A549 treated with DMSO at 1 μM for 4 hours (cell line): ENCODE measurements at places on chromosomes 6 and 20. TPM values are rescaled to one million over a fixed set of nuclear protein-coding genes. Genes with fewer than 3 reads are reported as not detected.

SMOC2 gene
- not detected in 5 replicates for total RNA-seq

C6orf15 gene
- total RNA-seq = not detected in 5 replicates

CUL7 gene
- 7.3 to 8.5 TPM (median 7.6 TPM) in 5 replicates for total RNA-seq

UNC5CL gene
- total RNA-seq = 0.28 to 0.38 TPM (median 0.33 TPM) in 5 replicates

SAMD5 gene
- total RNA-seq = 0.69 to 1.1 TPM (median 0.79 TPM) in 5 replicates

GTSF1L gene
- total RNA-seq = not detected in 5 replicates

LAMA5 gene
- total RNA-seq = 250 to 425 TPM (median 380 TPM) in 5 replicates

SS18L1 gene
- total RNA-seq = 8.1 to 10.6 TPM (median 9.4 TPM) in 5 replicates

SHLD1 gene
- 6.7 to 8.1 TPM (median 7.7 TPM) in 5 replicates for total RNA-seq

ZFP57 gene
- total RNA-seq = not detected in 5 replicates

LRRN4 gene
- total RNA-seq = 0.02 TPM in 1 of 5 replicates, not detected in the others

GRIK2 gene
- total RNA-seq = 0.24 to 0.36 TPM (median 0.32 TPM) in 5 replicates

BMP2 gene
- 0.35 to 0.91 TPM (median 0.64 TPM) in 5 replicates for total RNA-seq

MDN1 gene
- total RNA-seq = 11.8 to 16.5 TPM (median 14.2 TPM) in 5 replicates

STX11 gene
- 2.2 to 2.5 TPM (median 2.4 TPM) in 5 replicates for total RNA-seq

SH3BGRL2 gene
- 0.25 to 0.39 TPM (median 0.29 TPM) in 5 replicates for total RNA-seq

PI16 gene
- not detected in 5 replicates for total RNA-seq

ZNF831 gene
- total RNA-seq = not detected in 5 replicates

TTBK1 gene
- total RNA-seq = 0.03 to 0.09 TPM (median 0.06 TPM) in 4 of 5 replicates, not detected in the other

RIPPLY2 gene
- total RNA-seq = 0.28 to 1.3 TPM (median 0.41 TPM) in 5 replicates

GRM1 gene
- total RNA-seq = 0.02 to 0.04 TPM (median 0.03 TPM) in 4 of 5 replicates, not detected in the other

TUBB2A gene
- 72.7 to 86.8 TPM (median 76.4 TPM) in 5 replicates for total RNA-seq

MYH7B gene
- total RNA-seq = 0.08 to 0.17 TPM (median 0.13 TPM) in 4 of 5 replicates, not detected in the other

NRSN1 gene
- not detected in 5 replicates for total RNA-seq

ECT2L gene
- total RNA-seq = not detected in 5 replicates

FAM83B gene
- total RNA-seq = 0.06 to 0.16 TPM (median 0.08 TPM) in 5 replicates

PDE7B gene
- 1.3 to 2.3 TPM (median 1.6 TPM) in 5 replicates for total RNA-seq

SAMD10 gene
- total RNA-seq = 0.10 to 0.13 TPM in 2 of 5 replicates, not detected in the others

WFDC5 gene
- not detected in 5 replicates for total RNA-seq

GLP1R gene
- not detected in 5 replicates for total RNA-seq

PERP gene
- total RNA-seq = 72.9 to 96.8 TPM (median 87.9 TPM) in 5 replicates

FAM209B gene
- total RNA-seq = 0.30 to 0.62 TPM (median 0.50 TPM) in 4 of 5 replicates, not detected in the other

PLCB4 gene
- 11.5 to 21.0 TPM (median 15.2 TPM) in 5 replicates for total RNA-seq

CPNE5 gene
- total RNA-seq = 0.06 to 0.15 TPM (median 0.11 TPM) in 5 replicates

E2F3 gene
- total RNA-seq = 14.1 to 16.1 TPM (median 14.9 TPM) in 5 replicates

ABCC10 gene
- 8.5 to 10.4 TPM (median 9.6 TPM) in 5 replicates for total RNA-seq

PSMB8 gene
- total RNA-seq = 19.1 to 25.3 TPM (median 21.4 TPM) in 5 replicates

RSPO3 gene
- total RNA-seq = 116 to 130 TPM (median 127 TPM) in 5 replicates

LY6G5B gene
- total RNA-seq = 3.6 to 5.8 TPM (median 5.1 TPM) in 5 replicates

MROH8 gene
- 0.62 to 1.1 TPM (median 1.00 TPM) in 5 replicates for total RNA-seq

SRSF12 gene
- 0.84 to 1.6 TPM (median 1.1 TPM) in 5 replicates for total RNA-seq

PRR18 gene
- total RNA-seq = 0.07 to 0.33 TPM (median 0.07 TPM) in 5 replicates
